Stimulated activated CD4-positive, alpha-beta T cell treated with anti-CD3 and anti-CD28 coated beads, Interleukin-4, amount 100 ng/mL, for 48 hours (primary cell): ENCODE measurements at places on chromosomes 2 and 18.
A peak's percentile ranks its signal among the peaks of the same experiment; 100 is the strongest.

- DNase-seq: no peak
Measured at GRCh38 chr2:182548031-182548950, 121.5 kb upstream of the PDE1A start.

DNA sequence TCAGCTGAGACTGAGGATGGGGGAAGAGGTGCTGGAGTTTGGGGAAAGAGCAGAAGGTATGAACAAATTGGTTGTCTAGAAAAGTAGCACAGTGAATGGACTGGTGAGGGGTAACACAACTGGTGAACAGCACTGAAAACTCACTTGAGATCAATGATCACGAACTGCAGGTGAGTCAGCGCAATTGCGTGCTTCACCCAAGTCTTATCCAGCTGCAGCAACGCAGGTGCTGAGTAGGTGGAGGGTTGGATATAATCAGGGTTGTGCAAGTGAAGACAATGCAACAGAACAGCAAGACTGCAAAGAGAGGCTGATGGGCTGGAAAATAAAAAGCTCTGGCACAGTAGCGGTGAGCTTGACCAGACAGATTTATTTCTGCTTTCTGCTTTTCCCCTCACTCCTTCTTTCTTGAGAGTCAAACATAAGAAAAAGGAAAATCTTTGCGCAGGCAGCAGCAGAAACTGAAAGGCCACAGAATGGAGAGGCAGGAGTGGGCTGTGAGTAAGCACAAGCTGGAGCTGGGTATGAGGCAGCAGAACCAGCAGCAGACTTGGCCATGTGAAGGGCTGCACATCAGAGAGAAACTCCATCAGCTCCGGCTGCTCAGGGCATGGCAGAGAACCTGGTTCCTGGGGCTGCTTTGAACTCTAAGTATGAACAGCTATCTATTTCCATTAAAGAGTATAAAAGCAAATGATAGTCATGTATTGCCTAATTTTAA lies 99.4 kb upstream of the ARL5A start:
- DNase-seq: no peak

DNA sequence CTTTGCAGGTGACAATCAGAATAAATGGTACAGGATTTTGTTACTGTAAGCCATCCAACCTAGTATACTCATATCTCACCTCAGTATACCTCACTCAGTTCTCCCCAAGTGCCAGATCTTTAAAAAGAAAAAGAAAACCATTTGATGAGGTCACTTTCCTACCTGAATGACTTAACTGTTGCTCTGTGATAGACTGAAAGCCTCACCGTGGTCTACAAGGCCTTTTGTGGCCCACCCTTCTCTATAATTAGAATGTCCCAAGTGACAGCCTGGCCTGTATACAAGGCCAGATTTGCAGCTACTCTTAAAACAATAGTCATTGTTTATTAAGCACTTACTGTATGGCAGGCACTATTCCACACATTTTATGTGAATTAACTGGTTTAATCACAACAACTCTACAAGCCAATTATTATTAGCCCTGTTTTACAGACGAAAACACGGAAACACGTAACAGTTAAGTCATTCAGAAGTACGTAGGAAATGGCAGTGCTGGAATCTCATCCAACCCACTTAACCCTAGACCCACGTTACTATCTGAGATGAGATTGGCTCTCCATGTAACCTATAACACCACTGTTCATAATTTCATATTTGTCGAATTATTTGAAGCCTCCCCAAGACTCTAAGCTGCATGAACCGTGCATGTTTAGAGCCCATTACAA lies 28.3 kb downstream of the PKP4 start:
- no peak for DNase-seq

GRCh38 chr18:49856496-49856895 lies 43.2 kb upstream of the ACAA2 start:
- no peak for DNase-seq

DNA sequence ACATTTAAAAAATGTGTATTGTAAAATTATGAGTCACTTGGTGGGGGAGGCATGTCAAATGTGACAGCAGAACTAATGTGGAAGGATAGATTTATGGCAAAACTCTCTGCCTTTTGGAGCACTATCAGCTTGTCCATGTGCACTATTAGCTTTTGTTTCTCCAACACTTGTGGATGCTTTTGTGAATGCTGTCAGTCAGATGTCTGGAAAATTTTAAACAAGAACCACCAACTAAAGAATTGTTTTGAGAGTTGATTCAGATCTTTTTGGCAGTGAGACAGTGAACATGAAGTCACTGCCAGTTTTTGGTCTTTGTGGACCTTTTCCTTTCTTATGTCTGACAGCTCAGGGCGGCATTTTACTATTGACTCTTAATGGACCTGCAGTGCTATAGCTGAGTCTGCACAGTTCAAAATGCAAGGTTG lies 72.4 kb downstream of the KIAA1328 start:
- no peak for DNase-seq

DNA sequence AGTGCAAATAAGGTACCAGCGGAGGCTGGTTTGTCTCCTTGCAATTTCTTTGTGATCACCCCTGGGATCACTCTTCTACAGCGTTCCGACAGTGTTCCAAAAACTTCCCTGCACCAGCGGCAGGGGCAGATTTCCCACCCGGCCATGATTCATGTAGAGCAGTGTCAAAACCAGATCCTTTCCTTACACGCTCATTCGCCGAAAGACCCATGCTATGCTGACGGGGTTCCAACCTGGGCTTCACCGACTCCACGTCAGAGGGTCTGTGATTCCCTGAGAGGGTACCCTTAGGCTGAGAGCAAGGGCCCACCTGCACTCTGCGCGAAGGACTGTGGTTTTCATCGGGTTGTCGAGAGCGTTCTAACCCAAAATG lies 423 bp upstream of the TTC27 start:
- peak; percentile 22 for DNase-seq

DNA sequence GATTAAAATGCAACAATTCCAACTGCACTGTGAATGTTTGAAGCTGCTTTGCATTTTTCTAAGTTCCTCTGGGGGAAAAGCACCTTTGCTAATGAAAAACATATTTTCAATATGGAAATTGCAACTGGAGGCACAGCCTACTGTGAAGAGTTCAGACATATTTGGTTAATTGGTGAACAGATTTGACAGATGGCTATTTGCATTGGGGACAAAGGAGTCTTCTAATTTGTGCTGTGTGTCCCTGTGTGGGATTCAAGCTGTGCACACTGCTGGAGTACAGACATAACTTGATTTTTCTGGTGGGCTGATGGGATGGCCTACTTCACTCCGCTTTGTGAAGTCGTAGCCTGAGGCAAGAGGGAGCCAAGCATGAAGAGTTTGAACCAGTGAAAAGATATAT lies 40.7 kb upstream of the ARHGAP25 start:
- no peak for DNase-seq

DNA sequence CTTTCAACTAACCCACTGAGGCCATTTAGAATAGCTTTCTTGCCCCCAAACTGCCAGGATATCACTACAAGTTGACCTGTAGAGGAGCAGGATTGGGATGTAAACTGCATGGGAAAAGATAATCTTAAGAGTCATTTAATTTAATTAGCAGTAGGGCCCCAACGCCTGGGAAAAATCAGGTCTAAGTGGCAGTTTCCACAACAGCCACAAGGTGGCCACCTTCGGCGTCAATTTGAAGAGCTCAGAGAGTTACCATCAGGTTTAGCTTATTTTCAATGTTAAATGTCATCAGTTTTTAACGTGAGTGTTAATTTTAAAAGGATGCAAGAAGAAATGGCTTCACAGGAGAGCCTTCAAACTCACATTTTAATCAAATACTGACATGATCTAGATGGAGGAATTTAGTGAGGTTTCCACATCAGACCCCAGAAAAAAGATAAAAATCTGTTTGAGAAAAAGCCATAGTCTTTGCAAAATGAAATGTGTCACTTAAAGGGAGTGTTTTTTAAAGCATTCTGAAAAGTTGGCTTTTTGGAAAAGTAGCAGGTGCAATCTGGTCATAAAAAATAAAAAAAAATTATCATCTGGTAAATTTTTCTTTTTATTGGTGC lies 77.3 kb upstream of the UPP2 start:
- DNase-seq: peak; percentile 42

DNA sequence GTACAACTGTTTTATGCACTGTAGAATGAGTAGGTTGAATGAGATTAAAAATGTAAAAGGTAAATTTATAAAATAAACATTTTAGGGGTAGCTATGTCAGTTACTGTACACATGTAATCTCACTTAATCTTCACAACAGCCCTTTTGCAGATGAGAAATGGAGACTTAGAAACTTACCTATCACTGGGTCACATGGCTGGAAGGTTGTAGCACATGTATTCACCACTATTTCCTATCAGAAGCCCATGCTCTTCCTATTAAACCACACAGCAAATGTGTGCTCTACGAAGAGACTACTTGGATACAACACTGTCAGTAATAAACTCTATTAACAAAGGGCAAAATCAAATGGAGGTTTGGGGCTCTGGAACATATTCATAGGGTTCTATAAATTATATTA lies 60.5 kb downstream of the VWC2L start:
- no peak for DNase-seq

- no peak for DNase-seq
Measured at GRCh38 chr18:57798713-57799373, 4.3 kb downstream of the ATP8B1 start.
